ENCODE measurements at places on chromosomes 3 and 15. TPM values are rescaled to one million over a fixed set of nuclear protein-coding genes. Genes with fewer than 3 reads are reported as not detected.

DNA sequence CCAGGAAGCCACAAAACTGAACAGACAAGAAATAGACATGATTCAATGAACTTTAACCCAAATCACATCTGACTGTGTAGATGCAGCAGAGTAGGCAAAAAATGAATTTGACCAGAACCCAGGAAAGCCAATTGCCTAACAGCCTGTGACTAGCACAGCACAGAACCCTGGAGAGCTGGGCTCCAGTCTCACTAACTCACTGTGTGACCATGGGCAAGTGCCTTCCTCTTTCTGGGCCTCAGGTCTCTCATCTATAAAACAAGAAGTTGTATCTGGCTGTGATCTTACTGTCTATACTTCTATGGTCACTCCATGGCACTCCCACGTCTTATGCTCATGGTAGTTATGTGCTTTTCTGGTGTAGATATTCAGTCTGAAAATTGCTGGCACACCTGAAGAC is 48.1 kb upstream of the USP3 start:
- DNase-seq, result no peak

DNA sequence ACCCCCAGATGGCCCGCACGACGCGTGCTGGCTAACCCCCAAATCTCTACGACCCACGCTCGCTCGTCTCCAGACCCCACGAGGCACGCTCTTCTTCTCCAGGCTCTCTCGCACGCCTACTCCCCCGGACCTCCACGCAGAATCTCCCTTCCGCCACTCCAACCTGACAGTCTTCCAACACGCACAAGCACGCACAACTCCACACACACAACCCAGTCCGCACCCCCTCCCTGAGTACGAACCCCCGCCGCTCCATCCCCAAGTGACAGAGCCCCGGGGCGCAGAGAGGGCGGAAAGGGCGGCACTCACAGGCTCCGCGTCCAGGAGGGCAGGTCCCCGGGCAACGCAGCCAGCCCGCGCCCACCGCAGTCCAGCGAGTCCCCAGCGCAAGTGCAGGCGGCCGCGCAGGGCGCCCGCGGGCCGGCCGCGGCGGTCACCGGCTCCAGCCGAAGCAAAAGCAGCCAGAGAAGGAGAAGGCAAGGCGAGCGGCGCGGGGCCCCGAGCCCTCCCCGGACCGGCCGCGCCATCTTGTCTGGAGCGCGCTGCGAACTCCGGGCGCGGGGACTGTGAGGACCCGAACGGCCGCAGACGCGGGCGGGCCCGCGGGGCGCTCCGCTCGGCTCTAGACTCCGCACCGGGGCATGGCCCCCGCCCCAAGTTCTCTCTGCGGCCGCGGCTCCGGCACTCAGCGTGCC is 794 bp downstream of the LRIG1 start:
- no peak for DNase-seq

DNA sequence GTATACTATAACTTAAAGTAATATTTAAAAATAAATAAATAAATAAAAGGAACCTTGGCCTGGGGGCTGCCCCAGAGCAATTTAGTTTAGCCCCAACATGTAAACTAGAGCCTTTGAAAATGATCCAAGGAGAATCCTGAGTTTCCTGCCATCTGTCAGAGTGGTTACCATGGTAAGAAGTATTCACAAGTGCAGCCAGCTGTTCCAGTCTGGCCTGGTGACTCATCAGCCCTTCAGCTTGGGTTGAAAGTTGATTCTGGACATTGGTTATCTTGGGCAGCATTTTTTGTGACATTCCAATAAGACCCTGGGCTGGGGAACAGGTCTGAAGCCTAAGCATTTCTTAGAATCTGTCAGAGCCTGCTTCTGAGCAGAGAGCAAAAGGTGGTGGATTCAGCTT is 72.7 kb upstream of the LRTM1 start:
- no peak for DNase-seq

DNA sequence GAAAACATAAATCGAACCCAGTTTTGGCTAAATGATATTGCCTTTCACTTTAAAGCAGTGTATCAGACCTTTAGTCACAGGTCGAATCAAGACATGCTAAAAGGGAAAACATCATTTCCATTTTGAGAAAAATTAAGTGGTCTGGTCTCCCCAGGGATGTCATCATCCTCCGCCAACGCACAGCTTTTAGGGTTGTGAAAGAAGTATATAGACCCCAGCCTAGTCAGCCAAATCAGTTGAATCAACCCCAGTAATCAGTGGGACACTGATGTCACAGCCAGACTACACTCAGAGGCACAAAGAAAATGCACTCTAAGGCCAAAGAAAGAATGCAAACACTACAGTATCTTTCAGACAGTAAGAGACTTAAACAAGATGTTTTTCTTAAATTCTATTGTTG is 187.4 kb downstream of the ZIC4 start:
- no peak for DNase-seq

DNA sequence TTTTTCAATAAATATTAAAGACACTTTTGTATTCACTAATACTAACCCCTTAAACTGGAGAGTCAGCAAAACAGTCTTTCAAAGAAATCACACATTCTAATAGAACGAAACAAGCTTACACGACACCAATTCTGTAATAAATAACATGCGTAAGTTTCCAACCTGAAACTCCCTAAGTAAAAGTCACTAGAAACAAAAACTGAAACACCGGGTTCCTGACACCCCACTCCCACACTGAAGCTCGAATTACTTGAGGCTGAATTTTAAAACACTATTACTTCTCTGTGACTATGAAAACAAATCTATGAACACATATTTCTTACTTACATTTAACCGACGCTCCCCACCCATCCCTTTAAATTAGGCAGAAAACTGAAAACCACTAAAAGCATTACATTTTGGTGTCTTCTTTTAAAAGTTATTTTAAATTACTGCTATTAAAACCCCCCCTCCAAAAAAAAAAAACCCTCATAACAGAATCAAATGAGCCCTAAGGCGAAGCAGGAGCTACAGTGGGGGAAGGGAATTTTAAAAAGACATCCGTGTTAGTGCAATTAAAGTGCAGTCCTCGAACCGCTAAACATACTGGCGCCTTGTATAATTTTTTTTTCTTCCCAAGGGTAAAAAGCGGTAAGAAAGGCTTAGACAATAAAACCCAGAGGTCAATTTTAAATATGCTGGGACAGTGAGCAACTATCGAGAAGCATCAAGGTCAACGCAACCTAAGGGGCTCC is 878 bp downstream of the SPPL2A start:
- DNase-seq, result no peak

DNA sequence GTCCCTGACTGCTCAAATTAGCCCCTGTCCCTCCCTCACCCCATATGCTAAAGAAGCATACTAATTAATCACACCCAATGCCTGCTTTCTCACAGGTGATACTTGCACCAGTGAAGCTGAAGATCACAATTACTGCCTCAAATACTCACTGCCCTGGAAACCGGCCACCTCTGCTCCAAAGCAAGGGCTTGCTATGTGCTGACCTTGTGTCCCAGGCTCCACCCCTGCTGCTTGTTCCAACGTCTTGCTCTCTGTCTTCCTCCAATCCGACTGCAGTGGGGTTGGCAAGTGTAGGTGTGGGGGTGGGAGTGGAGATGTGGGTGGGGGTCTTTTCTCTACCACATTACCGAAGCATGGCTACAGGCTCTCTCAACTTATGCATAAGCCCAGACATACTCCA is 55.7 kb upstream of the PSMD6 start:
- DNase-seq, result no peak

- DNase-seq, result peak; percentile 72
These were observed at the start of gene DUSP7 for GRCh38 chr3:52056521-52056967. TSS of gene DUSP7 (minus strand) at chr3:52056571. CDS start at chr3:52056366, 205 bp downstream.

GRCh38 chr3:110381992-110382391 is 689.6 kb upstream of the NECTIN3 start:
- DNase-seq, result no peak

- DNase-seq, result peak; percentile 21
These were observed 8.6 kb downstream of the TNFSF10 start for GRCh38 chr3:172514678-172515077.

GRCh38 chr3:134652886-134653630 is 2.2 kb upstream of the KY start:
- no peak for DNase-seq

GRCh38 chr15:85750319-85751290 is 44.1 kb downstream of the KLHL25 start:
- peak; percentile 28 for DNase-seq

The STAB1 gene
- 1.1 TPM for polyA plus RNA-seq

The USP8 gene
- 68.6 TPM for polyA plus RNA-seq

DNA sequence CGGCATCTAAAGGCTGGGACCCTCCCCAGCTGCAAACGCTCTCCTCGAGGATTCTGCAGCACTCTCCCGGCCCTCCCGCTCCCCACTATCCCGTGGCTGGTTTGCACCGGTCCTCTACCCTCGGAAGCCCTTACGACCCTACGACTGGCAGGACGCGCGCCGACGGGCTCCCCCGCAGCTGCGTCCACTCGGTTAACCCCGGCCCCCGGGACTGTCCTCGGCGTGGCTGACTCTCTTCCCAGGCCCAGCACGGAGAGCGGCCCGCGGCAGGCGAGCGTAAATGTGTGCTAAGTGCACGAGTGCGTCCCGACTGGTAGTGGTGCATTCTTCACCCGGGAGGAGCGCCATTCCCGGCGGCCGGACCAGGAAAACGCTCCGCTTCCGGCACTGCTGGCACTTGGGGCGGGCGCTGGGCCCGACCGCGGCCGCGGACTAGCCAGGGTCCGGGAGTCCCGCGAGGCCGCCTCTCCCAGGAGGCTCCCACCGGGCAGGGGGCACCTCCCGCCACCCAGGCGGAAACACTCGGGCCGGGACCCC is 508 bp downstream of the GORASP1 start:
- DNase-seq, result peak; percentile 61

- no peak for DNase-seq
These were observed 375.9 kb downstream of the FOXP1 start for GRCh38 chr3:71207632-71208031.

Measured in GM23338 (cell line).